Adrenal gland (tissue), 19 donors: ENCODE measurements at places on chromosomes 13 and 19. TPM values are rescaled to one million over a fixed set of nuclear protein-coding genes. Genes with fewer than 3 reads are reported as not detected.

GRCh38 chr19:29328586-29328985, 115.6 kb upstream of the UQCRFS1 start:
- DNase-seq, result no peak

- DNase-seq, result no peak
Measured at GRCh38 chr13:113876346-113877148, 12.7 kb upstream of the GAS6 start.

- no peak for DNase-seq
Measured at GRCh38 chr19:41535029-41535622, 40.8 kb upstream of the CEACAM21 start.

ZNF98 gene
- total RNA-seq, result 0.92 TPM

IGLON5 gene
- 0.67 TPM for total RNA-seq

GRCh38 chr19:16293118-16294091, 31.2 kb upstream of the KLF2 start:
- DNase-seq, result peak; percentile 73

PCDH17 gene
- 5.7 TPM for total RNA-seq

- DNase-seq, result no peak
Measured at GRCh38 chr13:39448834-39449233, 154.2 kb downstream of the LHFPL6 start.

FUT6 gene
- total RNA-seq, result not detected

- peak; percentile 55 for DNase-seq
Measured at GRCh38 chr19:7636691-7637373, at the start of gene STXBP2. TSS of gene STXBP2 (plus strand) at chr19:7637110. CDS start at chr19:7637150, 40 bp downstream.

EBI3 gene
- 1.2 TPM for total RNA-seq

ADPRHL1 gene
- 4.7 TPM for total RNA-seq

DNA sequence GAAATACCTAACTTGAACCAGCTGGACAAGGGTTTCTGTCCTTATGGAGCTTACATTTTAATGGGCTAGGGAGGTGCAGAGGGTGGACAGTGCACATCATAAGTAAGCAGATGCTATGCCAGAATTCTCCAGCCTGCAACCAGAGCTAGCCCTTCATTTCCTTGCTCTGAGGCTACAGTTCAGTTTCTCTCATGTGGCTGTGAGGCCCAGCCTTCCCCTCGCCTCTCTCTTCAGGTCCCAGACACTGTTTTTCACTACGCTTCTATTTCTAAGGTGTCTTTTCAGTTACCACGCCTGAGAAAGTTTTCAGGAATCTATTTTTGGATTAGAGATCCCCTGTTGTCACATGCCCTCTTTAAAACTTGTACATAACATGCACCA, 141.9 kb downstream of the PCCA start:
- no peak for DNase-seq

DCT gene
- total RNA-seq, result 1.2 TPM

- DNase-seq, result no peak
Measured at GRCh38 chr13:102742506-102742905, 31.1 kb downstream of the TEX30 start.

FSD1 gene
- total RNA-seq, result 1.2 TPM

- no peak for DNase-seq
Measured at GRCh38 chr13:83876546-83876945, 5.7 kb downstream of the SLITRK1 start.

IFNL2 gene
- not detected for total RNA-seq

DNA sequence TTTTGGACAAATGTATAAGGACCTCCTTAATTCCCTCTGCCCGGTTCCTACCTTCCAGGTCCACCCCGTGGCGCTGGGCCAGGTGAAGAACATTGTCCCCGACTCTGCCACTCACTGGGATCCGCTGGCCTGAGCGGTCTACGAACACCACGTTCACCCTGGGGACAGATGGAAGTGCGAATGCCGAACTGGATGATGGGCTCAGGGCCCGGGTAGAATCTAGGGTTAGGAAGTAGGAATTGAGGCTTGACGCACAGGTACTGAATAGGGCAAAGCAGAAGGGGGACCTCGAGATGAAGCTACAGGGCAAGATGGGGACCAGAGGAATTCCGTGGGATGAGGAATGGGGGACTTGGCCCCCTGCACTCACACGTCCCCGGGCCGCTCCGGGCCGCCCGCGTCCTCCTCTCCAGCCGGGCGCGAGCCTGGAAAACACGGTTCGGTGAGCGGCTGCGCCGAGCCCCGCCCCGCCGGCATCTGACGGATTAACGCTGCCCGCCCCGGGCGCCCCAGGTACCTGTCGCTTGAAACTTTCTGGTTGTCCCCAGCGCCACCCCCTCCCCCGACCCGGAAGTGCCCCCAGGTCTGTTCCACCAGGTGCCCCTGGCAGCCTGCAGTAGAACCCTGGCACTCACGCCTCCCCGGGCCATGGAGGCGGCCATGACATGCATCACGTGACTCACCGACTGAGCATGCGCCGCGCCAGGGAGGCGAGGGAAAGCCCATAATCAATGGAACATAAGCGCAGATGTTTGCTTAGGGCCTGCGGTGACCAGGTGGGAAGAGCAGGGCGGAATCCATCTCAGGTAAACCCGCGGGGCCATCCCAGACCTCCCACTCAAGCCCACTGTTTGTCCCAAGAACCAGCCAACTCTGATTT, at the start of gene FDX2:
Gene FDX2, minus strand, starts transcription at position 681 of the 880 bp plus-strand sequence. Its CDS starts 19 bp downstream, at position 662.
- peak; percentile 90 for DNase-seq

CEACAM16 gene
- total RNA-seq, result 0.30 TPM

LENG1 gene
- 8.5 TPM for total RNA-seq

GRCh38 chr19:35261356-35262100, 7.2 kb upstream of the USF2 start:
- no peak for DNase-seq

GRCh38 chr19:50263176-50263575, 59.8 kb downstream of the MYH14 start:
- DNase-seq, result no peak

UQCRFS1 gene
- total RNA-seq, result 51.7 TPM

NCR1 gene
- total RNA-seq, result 0.55 TPM

GRCh38 chr19:1655987-1656608, 3.7 kb upstream of the TCF3 start:
- no peak for DNase-seq

DNA sequence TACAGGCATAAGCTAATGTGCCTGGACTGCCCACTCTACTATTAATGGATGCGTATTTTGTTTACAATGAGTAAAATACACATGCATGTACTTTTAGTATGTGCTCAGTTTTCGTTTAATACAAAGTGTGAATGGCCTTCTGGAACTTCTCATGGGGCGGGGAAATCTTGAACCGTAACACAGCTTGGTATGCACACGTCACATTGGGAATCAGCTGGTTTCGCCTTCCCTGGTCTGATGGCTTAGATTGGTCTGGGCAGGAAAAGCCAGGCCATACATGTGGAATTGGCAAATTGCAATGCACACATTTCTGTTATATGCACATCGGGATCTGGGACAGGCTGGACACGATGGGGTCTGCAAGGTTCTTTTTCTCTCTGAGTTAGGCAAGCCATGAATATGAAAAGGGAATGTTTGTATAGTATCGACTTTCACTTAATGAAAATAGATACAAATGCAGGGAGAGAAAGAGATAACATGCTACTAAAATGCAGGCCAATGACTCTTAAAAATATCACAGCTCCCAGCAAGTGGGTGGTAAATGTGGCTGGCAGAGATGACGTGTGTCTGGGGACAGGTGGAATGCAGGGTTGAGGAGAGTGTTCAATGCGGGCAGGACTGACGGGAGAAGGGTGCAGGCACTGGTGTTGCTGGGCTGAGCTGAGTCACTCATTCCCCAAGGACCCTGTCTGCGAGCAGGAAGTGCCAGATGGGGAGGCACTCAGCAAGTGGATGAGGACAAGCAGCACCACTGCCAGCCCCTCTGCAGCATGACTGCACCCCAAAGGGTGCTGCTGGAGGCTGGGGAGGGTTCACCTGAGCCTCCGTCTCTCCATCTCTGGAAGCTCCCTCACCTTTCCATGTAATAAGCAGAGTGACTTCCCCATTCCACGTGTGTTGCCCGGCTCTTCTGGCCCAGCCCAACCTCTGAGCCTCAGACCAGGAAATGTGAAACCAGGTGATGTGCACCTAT, 204.0 kb upstream of the GPR12 start:
- peak; percentile 43 for DNase-seq

LENG9 gene
- total RNA-seq, result 8.2 TPM

LGALS14 gene
- not detected for total RNA-seq

GRCh38 chr19:10433131-10433536, 12.8 kb downstream of the PDE4A start:
- no peak for DNase-seq

- DNase-seq, result no peak
Measured at GRCh38 chr13:42745655-42746054, 35.7 kb upstream of the FAM216B start.
